ENCODE measurements at places on chromosomes 3 and 15. TPM values are rescaled to one million over a fixed set of nuclear protein-coding genes. Genes with fewer than 3 reads are reported as not detected.

The CSPG4 gene
- total RNA-seq: 6.3 TPM

The ROPN1 gene
- total RNA-seq: 2.3 TPM

The PLS1 gene
- total RNA-seq: 15.7 TPM

The ITIH3 gene
- 0.88 TPM for total RNA-seq

The MASP1 gene
- 1.3 TPM for total RNA-seq

The PDE12 gene
- 26.8 TPM for total RNA-seq

The CASR gene
- not detected for total RNA-seq

The ERC2 gene
- total RNA-seq: 7.3 TPM

The TIMP4 gene
- total RNA-seq: 170 TPM

The GABRG3 gene
- total RNA-seq: not detected

The SETD2 gene
- 59.8 TPM for total RNA-seq

The IRAK2 gene
- 3.4 TPM for total RNA-seq

The GOLGA8K gene
- total RNA-seq: 0.80 TPM

The TGM4 gene
- 0.16 TPM for total RNA-seq

The CHRD gene
- total RNA-seq: 20.3 TPM

The GRK7 gene
- total RNA-seq: not detected

The NBEAL2 gene
- 58.3 TPM for total RNA-seq

The DISP2 gene
- total RNA-seq: 0.88 TPM

The SLC6A1 gene
- total RNA-seq: 0.29 TPM

The CHRM5 gene
- not detected for total RNA-seq

The SCAANT1 gene
- total RNA-seq: not detected

The AADACL2 gene
- 0.16 TPM for total RNA-seq

The LRRC31 gene
- total RNA-seq: not detected

The CP gene
- total RNA-seq: 25.9 TPM

The HIGD2B gene
- total RNA-seq: not detected

The ACKR4 gene
- 1.1 TPM for total RNA-seq

The TWF2 gene
- total RNA-seq: 52.7 TPM

The CLCN2 gene
- total RNA-seq: 2.6 TPM

The GATM gene
- 8.8 TPM for total RNA-seq

The NR1I2 gene
- total RNA-seq: 0.98 TPM

The SOX2 gene
- 0.16 TPM for total RNA-seq

The PCOLCE2 gene
- total RNA-seq: 36.0 TPM

The BSN gene
- total RNA-seq: 0.15 TPM

The CRTAP gene
- 535 TPM for total RNA-seq

The GABRA5 gene
- not detected for total RNA-seq

The MTHFS gene
- 30.2 TPM for total RNA-seq

The PRKAR2A gene
- 33.0 TPM for total RNA-seq

The PP2D1 gene
- total RNA-seq: not detected

The ANKRD63 gene
- total RNA-seq: not detected

The HGD gene
- 25.9 TPM for total RNA-seq

The C3orf20 gene
- total RNA-seq: 0.15 TPM

The DGKG gene
- total RNA-seq: 2.1 TPM

The ECE2 gene
- total RNA-seq: not detected

The CCDC80 gene
- 38.7 TPM for total RNA-seq

The TTLL13 gene
- 0.15 TPM for total RNA-seq

The RPL22L1 gene
- 114 TPM for total RNA-seq

The PTH1R gene
- 38.2 TPM for total RNA-seq

The SCN5A gene
- total RNA-seq: 0.29 TPM

The BNC1 gene
- 1.6 TPM for total RNA-seq

The LMAN1L gene
- total RNA-seq: not detected

The SLC28A2 gene
- total RNA-seq: not detected

The CLDN16 gene
- total RNA-seq: not detected

The TM4SF1 gene
- total RNA-seq: 559 TPM

The NR2E3 gene
- total RNA-seq: not detected

The KCNH8 gene
- 1.3 TPM for total RNA-seq

The REC114 gene
- not detected for total RNA-seq

The CXCR6 gene
- 4.5 TPM for total RNA-seq

The ZNF860 gene
- 0.80 TPM for total RNA-seq

The AGBL1 gene
- total RNA-seq: not detected
